Purkinje cell (primary cell): ENCODE measurements at places on chromosomes 16 and 17. TPM values are rescaled to one million over a fixed set of nuclear protein-coding genes. Genes with fewer than 3 reads are reported as not detected.

The CACNG5 gene
- not detected in 2 replicates for polyA plus RNA-seq

The MED1 gene
- polyA plus RNA-seq = 4.2 and 4.3 TPM in 2 replicates

The TCAP gene
- 0.14 TPM in 1 of 2 replicates, not detected in the other for polyA plus RNA-seq

The RUSF1 gene
- polyA plus RNA-seq = 5.2 and 12.1 TPM in 2 replicates

The NR1D1 gene
- 5.1 and 10.0 TPM in 2 replicates for polyA plus RNA-seq

The TPPP3 gene
- 55.4 and 88.4 TPM in 2 replicates for polyA plus RNA-seq
